ENCODE measurements at places on chromosomes 6 and 20. TPM values are rescaled to one million over a fixed set of nuclear protein-coding genes. Genes with fewer than 3 reads are reported as not detected.
A peak's percentile ranks its signal among the peaks of the same experiment; 100 is the strongest.

The CAGE1 gene
- not detected for total RNA-seq

The OR12D3 gene
- not detected for total RNA-seq

The CSNK2B gene
- 219 TPM for total RNA-seq

The SUN5 gene
- not detected for total RNA-seq

The SIM1 gene
- total RNA-seq = 17.4 TPM

The MUCL3 gene
- total RNA-seq = not detected

The SALL4 gene
- total RNA-seq = 0.24 TPM

The KHDC1L gene
- not detected for total RNA-seq

GRCh38 chr6:146315381-146316174 lies 228.1 kb upstream of the RAB32 start:
- no peaks in the 10 kb centered on the region for H3K4me1 ChIP-seq
- no peak for DNase-seq
- no peaks in the 10 kb centered on the region for H3K27me3 ChIP-seq
- no peak overlapping the region for H3K27ac ChIP-seq

GRCh38 chr6:127076466-127076865 lies 42.0 kb upstream of the RSPO3 start:
- H3K4me3 ChIP-seq = no peak overlapping the region
- no peak overlapping the region for H3K27ac ChIP-seq
- peaks cover 4% of the 10 kb centered on the region for H3K27me3 ChIP-seq
- DNase-seq = no peak
- no peaks in the 10 kb centered on the region for H3K36me3 ChIP-seq
- H3K4me1 ChIP-seq = no peaks in the 10 kb centered on the region

GRCh38 chr20:44357020-44357419 lies 1.5 kb downstream of the HNF4A start:
- no peak overlapping the region for H3K4me3 ChIP-seq
- DNase-seq = no peak
- no peaks in the 10 kb centered on the region for H3K36me3 ChIP-seq
- H3K4me1 ChIP-seq = no peaks in the 10 kb centered on the region
- no peak overlapping the region for H3K27ac ChIP-seq

DNA sequence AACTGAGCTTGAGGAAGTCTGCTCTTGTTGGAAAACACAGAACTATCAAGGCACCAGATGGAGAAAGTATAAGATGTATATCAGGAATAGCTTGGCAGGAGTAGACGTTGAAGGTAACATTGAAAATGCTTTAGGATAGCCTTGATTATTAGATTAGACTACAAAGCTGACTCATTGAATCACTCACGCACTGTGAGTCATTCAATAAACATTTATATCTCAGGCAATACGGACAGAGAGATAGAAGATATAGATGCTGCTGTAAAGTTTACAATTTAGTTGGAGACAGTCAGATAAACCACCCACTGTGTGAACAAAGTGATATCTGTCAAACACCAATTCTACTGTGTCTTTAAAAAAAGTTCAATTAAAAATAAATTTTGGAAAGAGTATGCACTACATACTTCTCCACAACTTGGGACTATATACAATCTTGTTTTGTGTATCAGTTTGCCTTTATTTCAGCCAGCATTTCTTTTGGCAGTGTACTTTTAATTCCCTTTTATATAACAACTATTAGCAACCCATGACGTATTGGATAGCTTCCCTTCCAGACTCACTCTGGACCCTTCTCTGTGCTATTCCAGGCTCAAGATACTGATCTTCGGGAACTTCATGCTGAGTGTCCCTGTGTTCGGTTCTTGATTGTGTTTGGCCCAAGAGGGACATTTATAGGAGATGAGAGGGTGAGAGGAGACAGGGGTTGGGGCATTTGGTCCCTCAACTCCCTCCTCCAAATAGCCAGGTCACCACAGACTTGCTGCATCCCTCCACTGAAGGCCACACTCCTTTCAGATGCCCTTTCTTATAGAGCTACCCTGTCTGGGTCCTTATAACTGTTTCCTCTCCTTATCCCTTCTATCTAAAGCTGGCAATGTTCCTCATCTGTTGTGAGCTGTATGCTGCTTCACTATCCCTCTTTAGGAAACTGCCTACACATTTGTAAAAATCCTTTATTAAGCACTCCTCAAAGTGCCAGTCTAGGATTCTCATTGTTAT lies 176.6 kb upstream of the PTPRK start:
- peak; percentile 79 for DNase-seq

- H3K27ac ChIP-seq = no peak overlapping the region
- H3K4me1 ChIP-seq = peaks cover 13% of the 10 kb centered on the region
- peaks cover 2% of the 10 kb centered on the region for H3K36me3 ChIP-seq
- H3K27me3 ChIP-seq = no peaks in the 10 kb centered on the region
Observed at GRCh38 chr20:1298888-1299511, 29.9 kb downstream of the SDCBP2 start.

DNA sequence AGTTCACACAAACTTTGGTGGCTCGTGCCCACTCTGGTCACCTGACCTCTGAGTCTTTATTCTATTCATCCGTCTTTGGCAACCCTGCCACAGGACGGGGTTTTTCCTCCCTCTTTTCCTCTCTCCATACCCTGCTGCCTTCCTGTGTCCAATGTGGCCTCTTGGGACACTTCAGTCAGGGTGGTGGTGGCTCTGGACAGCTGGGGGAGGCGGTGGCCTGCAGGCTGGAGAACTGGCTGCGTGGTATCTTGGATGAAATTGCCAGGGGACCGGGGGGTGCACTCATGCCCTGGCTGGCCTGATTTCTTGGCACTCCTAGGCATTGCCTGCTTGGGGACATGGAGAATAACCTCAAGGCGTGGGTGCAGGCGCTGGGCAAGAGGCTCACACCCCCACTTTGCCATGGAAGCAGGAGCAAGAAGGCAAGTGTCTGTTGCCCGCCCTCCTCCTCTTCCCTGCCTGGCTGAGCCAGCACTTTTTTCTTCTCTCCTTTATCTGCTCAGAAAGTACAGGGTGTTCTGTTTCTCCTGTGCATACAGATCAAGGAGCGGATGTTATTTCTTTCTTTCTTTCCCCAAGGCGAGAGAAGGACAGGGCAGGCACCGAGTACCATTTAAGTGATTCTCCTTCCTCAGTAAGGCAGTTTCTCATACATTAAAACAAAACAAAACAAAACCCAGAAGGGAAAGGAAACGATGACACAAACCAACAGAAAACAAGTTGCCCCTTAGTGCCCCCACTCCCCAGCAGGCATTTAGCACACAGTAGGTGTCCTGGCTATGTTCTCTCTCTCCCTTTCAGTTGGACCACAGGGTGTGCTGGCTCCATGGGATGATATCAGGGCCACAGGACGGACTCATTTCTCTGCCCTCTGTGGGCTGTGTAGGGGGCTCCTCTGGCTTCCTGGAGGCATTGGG lies 155.5 kb upstream of the RNF24 start:
- no peaks in the 10 kb centered on the region for H3K27me3 ChIP-seq
- no peak for DNase-seq
- peaks cover 20% of the 10 kb centered on the region for H3K4me1 ChIP-seq
- peak overlapping the region; percentile 85 for H3K4me3 ChIP-seq
- H3K36me3 ChIP-seq = no peaks in the 10 kb centered on the region

DNA sequence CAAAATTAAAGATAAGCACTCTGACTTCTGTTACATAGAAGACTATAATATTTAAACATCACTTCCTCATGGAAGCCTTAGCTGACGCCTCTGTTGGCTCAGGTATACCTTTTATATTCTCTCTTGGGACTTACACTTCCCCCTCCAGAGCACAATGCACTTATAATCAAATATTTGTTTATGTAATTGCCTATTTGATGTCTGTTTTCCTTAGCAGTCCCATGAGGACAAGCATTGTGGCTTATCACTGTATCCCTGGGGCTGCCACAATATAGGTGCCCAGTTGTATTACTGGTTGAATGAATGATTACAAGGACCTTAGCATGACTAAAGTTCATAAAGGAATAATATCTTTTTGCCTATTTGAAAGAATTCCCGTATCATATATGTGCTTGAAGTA lies 186.7 kb upstream of the VGLL2 start:
- H3K27me3 ChIP-seq = no peaks in the 10 kb centered on the region
- no peak overlapping the region for H3K27ac ChIP-seq
- DNase-seq = no peak
- H3K36me3 ChIP-seq = no peaks in the 10 kb centered on the region
- no peaks in the 10 kb centered on the region for H3K4me1 ChIP-seq

- peak overlapping the region; percentile 71 for H3K4me3 ChIP-seq
- H3K27me3 ChIP-seq = peaks cover 45% of the 10 kb centered on the region
- DNase-seq = no peak
- H3K36me3 ChIP-seq = no peaks in the 10 kb centered on the region
- H3K27ac ChIP-seq = no peak overlapping the region
- peaks cover 6% of the 10 kb centered on the region for H3K4me1 ChIP-seq
Observed at GRCh38 chr6:138162111-138162954, 594 bp downstream of the ARFGEF3 start.

- no peak for DNase-seq
- H3K36me3 ChIP-seq = no peaks in the 10 kb centered on the region
- peaks cover 36% of the 10 kb centered on the region for H3K4me1 ChIP-seq
- H3K27me3 ChIP-seq = peaks cover 8% of the 10 kb centered on the region
- no peak overlapping the region for H3K4me3 ChIP-seq
- no peak overlapping the region for H3K27ac ChIP-seq
Observed at GRCh38 chr20:50708845-50709635, 17.7 kb upstream of the RIPOR3 start.

DNA sequence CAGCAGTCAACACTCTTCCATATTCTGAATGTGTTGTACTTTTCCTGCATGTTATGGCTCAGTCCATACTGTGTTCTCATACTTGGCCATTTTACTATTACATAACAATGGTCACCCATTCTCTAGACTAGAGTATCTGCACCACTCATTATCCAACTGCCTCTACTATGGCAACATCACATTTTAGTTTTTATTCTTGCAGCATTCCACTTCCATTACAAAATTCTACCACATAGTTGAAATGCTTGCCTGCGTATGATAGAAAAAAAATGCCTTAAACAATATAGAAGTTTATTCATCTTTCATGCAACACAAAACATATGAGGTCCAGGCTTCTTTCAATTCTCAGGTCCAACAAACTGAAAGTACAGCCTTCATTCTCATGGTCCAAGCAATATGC lies 128.0 kb downstream of the TENT5A start:
- peaks cover 4% of the 10 kb centered on the region for H3K36me3 ChIP-seq
- DNase-seq = peak; percentile 28
- H3K27ac ChIP-seq = 0 out of 2 replicates have a peak overlapping the region, but pooled peaks have one; percentile 32
- H3K4me3 ChIP-seq = peak overlapping the region; percentile 23
- no peaks in the 10 kb centered on the region for H3K27me3 ChIP-seq

GRCh38 chr6:35516712-35517111 lies 4.0 kb upstream of the TULP1 start:
- no peak for DNase-seq
- H3K27me3 ChIP-seq = peaks cover 20% of the 10 kb centered on the region

DNA sequence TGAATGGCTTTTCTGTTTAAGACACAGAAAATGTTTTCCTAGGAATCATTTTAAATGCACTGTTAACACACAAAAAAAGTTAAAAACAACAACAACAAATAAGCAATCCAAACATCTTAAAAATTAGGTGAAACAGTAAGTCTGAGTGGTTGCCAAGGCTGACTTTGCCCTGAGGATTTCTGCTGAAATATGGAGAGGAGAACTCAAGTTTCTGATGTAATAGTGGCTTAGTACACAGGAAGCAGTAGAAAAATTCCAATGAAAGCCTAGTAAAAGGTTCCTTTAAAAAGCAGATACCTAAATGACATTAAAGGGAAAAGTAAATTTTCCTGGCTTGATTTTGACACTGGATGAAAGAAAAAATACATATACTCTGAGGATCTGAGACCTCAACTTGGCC lies 184.2 kb downstream of the EPM2A start:
- no peaks in the 10 kb centered on the region for H3K27me3 ChIP-seq
- no peak overlapping the region for H3K4me3 ChIP-seq
- no peak overlapping the region for H3K27ac ChIP-seq

- no peaks in the 10 kb centered on the region for H3K27me3 ChIP-seq
- peaks cover 83% of the 10 kb centered on the region for H3K4me1 ChIP-seq
- H3K4me3 ChIP-seq = peak overlapping the region; percentile 67
- no peaks in the 10 kb centered on the region for H3K36me3 ChIP-seq
Observed at GRCh38 chr6:116446399-116446798, 14.8 kb upstream of the CALHM6 start.

- peaks cover 18% of the 10 kb centered on the region for H3K4me1 ChIP-seq
- H3K36me3 ChIP-seq = peaks cover 19% of the 10 kb centered on the region
- no peak overlapping the region for H3K4me3 ChIP-seq
- no peak overlapping the region for H3K27ac ChIP-seq
- peak; percentile 16 for DNase-seq
- no peaks in the 10 kb centered on the region for H3K27me3 ChIP-seq
Observed at GRCh38 chr6:105713474-105714118, 310.7 kb upstream of the PREP start.

DNA sequence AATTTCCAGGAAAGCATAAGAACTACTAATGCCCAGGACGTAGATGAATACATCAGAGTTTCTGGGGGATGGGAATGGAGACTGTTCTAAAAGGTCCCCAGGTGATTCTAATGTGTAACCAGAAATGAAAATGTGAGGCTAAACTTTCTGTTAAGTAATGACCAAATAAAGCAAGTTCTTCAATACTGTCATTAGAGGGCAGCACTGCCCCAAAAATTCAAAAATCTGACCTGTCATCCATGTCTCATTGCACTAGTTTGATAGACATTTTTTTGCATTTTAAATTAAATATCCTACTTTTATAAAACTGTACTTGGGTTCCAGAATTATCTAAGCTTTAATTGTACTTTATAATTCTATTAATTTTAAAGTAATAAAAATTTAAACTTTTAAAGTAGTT lies 94.9 kb downstream of the RFX6 start:
- no peaks in the 10 kb centered on the region for H3K36me3 ChIP-seq
- H3K27ac ChIP-seq = no peak overlapping the region
- H3K4me1 ChIP-seq = no peaks in the 10 kb centered on the region
- DNase-seq = peak; percentile 36

Data from HFFc6 (cell line).